ENCODE measurements at places on chromosomes 11 and 22. TPM values are rescaled to one million over a fixed set of nuclear protein-coding genes. Genes with fewer than 3 reads are reported as not detected.

The FCHSD2 gene
- total RNA-seq = 4.9 TPM

The BDNF gene
- total RNA-seq = 4.1 TPM

The ANO3 gene
- total RNA-seq = 1.2 TPM

The ENTHD1 gene
- not detected for total RNA-seq

The OR5L2 gene
- not detected for total RNA-seq

The UBQLN3 gene
- not detected for total RNA-seq

The MAPK8IP2 gene
- total RNA-seq = 0.04 TPM

The C11orf52 gene
- not detected for total RNA-seq

The MORC2 gene
- 15.5 TPM for total RNA-seq

The PGA4 gene
- not detected for total RNA-seq

The OR4C15 gene
- not detected for total RNA-seq

The CHEK1 gene
- 53.3 TPM for total RNA-seq

The OR52A1 gene
- not detected for total RNA-seq

The CNTF gene
- total RNA-seq = 5.5 TPM

The HBB gene
- not detected for total RNA-seq

The DERL3 gene
- 0.19 TPM for total RNA-seq

The GLB1L2 gene
- 17.7 TPM for total RNA-seq

The HEPN1 gene
- not detected for total RNA-seq

The CDON gene
- 14.0 TPM for total RNA-seq

The BTG4 gene
- not detected for total RNA-seq

The FLRT1 gene
- total RNA-seq = 1.4 TPM

The SLC6A5 gene
- total RNA-seq = not detected

The ROBO4 gene
- total RNA-seq = 9.1 TPM

The ABTB2 gene
- 12.5 TPM for total RNA-seq

The CARD18 gene
- total RNA-seq = not detected

The CYB5R2 gene
- total RNA-seq = 16.1 TPM

The OR10A2 gene
- not detected for total RNA-seq

The ISX gene
- total RNA-seq = not detected

The RGL4 gene
- not detected for total RNA-seq

The C22orf15 gene
- total RNA-seq = not detected

Data from A375 (cell line).